ENCODE measurements at places on chromosomes 2 and 18. TPM values are rescaled to one million over a fixed set of nuclear protein-coding genes. Genes with fewer than 3 reads are reported as not detected.

LDAH gene
- total RNA-seq = 21.3 TPM

REG1B gene
- not detected for total RNA-seq

APCDD1 gene
- not detected for total RNA-seq

PLEKHH2 gene
- 0.54 TPM for total RNA-seq

CENPA gene
- 58.7 TPM for total RNA-seq

QPCT gene
- 1.9 TPM for total RNA-seq

LIMS4 gene
- total RNA-seq = 0.85 TPM

MTLN gene
- 51.9 TPM for total RNA-seq

KDM3A gene
- total RNA-seq = 49.6 TPM

DNA sequence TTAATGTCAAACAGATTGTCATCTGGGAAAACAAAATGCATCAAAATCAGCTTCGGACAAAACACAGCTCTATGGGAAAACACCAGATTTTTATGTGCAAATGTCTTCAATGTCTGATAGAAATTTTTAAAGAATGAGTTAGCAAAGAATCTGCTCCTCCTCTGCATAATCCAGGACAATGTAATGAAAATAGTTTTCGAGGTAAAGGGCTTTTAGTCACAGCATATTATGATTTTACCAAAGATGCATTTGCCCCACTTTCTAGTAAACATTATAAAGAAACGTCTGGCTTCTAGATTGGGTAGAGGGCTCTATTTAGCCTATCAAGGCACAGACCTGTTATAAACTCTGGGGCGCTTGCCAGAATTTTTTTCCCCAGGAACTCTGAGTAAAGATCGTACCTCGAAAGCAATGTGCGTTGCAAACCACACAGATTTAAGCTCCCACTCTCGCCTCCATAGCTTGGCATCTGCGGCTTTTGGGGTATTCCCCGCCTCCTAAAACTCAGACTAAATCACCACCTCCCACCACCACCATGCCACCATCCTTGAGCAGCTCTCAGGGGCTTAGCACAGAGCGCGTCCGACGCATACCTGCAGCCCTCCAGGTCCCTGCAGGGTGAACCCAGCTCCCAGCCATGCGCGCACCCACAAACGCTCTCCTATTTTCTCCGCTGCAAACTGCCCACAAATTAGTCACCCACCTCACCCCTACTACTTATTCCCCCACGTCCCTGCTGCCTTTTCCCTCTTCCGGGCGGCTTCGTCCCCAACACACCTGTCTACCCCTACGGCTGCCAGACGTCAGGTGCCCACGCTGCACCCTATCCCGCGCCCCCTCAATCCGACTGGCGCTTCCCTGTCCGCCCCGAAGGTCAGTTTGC, 829 bp downstream of the ACVR1C start:
- DNase-seq = peak; percentile 54

GRCh38 chr18:51513517-51513916, 316.0 kb upstream of the MEX3C start:
- DNase-seq = no peak

- no peak for DNase-seq
Measured at GRCh38 chr2:132937629-132938028, 267.6 kb upstream of the LYPD1 start.

GRCh38 chr2:205660521-205661124, 21.7 kb upstream of the NRP2 start:
- DNase-seq = peak; percentile 45

- DNase-seq = no peak
Measured at GRCh38 chr2:19137433-19137832, 221.0 kb downstream of the OSR1 start.

DNA sequence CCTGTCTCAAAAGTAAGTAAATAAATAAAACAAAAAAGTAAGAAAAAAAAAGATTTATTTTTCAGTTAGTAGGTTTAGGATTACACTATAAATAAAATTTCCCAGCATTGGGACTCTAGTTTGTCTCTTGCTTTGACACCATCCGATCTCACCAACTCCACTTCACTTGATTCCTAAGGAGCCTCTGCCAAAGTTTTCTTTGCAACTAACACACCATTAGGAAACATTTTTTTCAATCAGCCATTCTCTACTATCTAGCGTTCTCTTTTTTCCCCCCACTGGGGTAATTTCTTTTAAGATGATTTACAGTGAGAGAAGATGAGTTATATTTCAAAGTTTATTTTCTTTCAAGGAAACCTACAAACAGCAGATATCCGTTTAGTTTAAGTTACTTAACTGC, 10.6 kb upstream of the NEMP2 start:
- DNase-seq = no peak

GRCh38 chr2:54964816-54965215, 85.4 kb downstream of the RTN4 start:
- DNase-seq = no peak

DNA sequence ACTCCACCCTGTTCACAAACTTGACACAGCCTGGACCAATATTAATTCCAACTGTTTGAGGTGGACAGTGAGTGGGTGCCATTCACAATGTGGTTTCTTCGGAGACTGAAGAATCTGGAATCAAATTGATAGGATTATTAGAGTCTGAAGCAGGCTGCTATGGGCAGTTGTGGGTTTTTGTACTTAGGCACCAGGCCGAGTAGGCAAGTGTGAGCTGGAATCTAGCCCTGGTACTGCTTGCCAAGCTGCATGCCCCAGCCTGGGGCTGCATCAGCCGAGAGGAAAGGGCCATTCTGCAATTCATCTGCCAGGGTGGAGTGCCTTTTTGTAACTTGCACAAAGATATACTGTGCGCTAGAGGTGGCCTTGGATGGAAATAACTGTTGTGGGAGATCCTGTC, 654.7 kb upstream of the FANCL start:
- no peak for DNase-seq

DNA sequence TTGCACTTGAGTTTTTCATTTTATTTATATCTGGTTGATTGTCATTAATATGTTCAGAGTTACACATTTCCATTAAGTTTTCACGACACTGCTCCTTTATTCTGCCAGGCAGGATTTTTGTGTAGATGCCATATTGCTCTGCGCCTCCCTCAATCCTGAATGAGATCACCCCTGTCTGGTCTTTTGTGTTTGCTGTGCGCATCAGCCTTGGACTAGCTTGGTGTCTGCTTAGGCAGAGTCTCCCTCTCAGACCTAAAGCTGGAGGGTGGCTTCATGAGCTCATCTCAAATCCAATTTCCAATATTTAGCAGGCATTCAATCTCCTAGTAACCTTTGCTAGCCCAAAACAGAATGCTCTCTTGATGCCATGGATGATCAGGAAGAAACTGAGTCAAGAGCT, 137.4 kb downstream of the SMAD7 start:
- peak; percentile 38 for DNase-seq

DNA sequence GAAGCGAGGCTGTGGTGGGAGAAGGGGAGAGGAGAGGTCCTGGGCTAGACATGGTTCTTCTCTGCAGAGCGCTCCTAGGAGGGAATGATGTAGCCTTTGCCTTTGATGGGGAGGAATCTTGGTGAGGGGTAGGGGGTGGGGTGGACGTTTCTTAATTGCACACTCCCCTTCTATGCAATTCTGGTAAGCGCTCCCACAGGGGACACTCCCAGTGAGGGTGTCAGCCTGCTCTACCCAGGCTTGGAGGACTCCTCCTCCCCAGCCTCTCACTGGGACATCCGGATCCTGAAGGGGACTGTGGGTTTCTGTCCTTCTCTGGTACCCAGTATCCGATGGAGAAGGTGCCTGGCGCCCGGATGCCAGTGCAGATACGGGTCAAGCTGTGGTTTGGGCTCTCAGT, 114.3 kb downstream of the DYSF start:
- DNase-seq = no peak

DNA sequence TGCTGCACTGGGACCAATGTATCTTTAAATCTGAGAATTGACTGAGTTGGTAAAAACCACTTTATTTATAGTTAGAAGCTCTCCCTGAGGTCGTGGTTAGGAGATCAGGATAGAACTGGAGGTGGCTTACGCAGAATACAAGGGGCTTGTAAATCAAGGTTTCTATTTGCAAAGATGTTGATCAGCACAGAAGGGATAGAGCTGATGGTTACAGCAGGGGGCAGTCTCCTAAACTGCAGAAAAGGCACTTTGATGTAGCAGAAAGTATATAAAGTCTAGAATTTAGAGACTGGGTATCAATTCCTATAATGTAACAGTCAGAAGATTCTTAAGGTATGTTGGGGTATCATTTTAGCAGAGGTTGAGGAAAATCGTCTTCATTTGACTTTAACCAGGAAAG, 25.2 kb upstream of the ACVR1 start:
- peak; percentile 52 for DNase-seq

DNA sequence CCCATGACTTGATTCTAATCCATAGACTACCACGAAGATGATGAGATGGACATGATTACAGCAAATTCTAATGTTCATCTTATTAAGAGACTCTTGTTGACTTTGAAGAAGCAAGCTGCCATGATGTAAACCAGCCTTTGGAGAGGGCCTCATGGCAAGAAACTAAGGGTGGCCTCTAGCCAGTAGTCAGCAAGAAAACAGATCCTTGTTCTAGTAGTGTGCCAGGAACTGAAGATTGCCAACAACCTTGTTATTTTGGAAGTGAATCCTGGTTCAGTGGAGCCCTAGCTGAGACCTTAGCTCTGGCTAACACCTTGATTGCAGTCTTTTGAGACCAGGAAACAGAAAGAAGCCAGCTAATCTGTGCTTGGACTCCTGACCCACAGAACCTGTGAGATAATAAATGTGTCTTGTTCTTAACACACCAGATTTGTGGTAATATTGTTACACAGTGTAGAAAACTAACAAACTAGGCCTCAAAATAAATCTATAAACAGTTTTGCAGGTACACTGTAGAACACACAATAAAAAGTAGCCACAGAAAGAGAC, 10.0 kb downstream of the PHOSPHO2 start:
- DNase-seq = no peak

DNA sequence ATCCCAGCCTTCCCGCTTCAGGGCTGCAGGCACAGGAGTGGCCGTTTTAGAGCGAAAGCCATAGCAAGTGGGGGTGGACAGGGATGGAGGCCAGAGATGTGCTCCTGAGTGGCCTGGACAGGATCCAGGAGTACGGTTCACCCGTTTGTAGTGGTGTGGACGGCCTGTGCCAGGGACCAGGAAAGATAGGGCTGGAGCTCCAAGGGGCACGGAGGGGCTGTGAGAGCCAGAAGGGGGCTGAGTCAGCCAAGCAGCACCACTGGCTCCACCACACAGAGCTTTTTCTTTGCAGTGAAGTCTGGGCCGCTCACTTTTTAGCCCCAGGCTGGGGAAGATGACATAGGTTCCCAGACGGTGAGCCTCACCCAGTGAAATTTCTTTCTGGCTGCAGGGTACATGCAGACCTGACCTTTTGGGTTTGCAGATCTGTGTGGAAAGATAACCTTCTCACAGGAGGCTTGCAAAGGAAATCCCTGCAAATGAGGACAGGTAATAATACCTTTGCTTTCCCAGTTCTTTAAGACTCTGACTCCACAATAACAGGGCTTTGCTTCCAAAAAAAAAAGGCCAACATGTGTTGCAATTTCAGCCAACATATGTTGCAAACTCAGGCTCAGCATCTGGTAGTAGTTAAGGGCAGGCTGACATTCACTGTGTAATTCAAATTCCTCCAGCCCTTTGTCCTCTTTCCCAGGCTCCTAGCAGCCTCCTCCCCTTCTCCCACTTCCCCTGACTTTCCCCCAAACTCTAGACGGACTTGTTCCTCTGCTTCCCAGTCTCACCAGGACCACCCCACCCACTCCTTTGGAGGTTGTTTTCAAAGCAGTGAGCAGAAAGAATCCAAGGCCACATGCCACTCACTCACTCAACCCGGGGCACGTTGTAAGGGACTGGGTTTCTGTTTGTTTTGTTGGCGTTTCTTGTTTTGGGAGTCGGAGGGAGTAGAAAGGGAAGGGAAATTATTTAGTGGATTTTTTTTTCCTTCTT, 20.3 kb upstream of the LAPTM4A start:
- DNase-seq = no peak

DNA sequence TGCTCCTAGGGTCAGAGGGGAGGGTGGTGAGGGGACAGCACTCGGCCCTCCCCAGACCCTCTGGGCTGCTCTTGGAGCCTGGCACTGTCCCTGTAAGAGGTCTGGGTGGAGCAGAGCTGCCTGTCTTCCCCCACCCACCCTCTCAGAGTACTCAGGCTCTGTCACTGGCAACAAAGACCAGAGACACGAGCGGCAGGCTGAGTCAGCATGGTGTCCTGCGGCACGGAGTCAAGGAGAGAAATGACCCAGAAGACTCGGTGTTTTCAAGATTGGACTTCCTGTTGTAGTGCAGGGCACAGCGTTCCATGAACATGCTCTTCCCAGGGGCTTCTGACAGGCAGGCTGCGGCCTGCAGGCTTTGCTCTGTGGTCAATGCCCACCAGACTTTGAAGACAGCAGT, 19.9 kb downstream of the SIGLEC15 start:
- no peak for DNase-seq

DNA sequence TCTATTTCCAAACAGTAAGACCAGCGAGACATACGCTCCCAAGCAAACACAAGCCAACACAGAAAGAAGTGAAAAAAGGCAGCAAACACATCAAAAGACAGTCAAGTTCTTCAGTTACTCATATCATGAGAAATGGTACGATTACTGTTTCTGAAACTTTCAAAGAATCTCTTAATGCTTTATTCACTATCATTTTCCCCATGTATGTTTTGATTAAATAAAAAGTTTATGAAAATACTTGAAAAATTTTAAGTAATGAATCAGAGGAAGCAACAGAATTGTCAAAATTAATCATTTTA, 114.9 kb downstream of the HDAC4 start:
- DNase-seq = no peak

GRCh38 chr2:60252581-60253150, 300.8 kb downstream of the BCL11A start:
- no peak for DNase-seq

- DNase-seq = no peak
Measured at GRCh38 chr2:31944828-31945571, 65.8 kb downstream of the MEMO1 start.

DNA sequence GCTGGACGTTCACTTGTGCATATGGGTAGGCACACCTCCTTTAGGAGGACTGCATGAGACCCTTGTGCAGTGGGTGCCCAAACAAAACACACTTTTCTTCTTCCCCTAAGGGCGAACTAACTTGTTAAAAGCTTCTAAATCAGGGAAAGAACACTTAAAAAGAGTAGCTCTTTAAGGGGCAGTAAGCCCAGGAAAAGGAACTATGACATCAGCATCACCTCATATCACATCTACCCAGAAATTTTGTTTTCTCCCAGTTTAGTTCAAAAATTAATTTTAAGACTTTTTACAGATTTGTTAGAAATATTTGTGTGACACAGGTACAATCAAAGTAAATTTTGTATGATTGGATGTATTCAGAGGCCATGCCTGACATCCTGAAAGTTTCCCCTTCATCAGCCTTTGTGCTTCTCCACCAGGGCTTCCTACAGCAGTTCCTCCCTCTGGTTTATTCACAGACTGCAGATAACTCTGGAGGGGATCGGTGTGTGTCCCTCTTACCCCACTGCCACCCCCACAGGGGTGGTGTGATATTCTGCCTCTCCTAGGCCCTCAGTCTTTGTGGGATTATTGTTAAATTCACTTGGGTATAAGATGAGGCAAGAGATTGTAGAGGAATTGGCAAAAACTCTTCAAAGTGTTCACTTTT, 27.6 kb downstream of the BCL2L11 start:
- DNase-seq = no peak

Data from activated CD8-positive, alpha-beta memory T cell treated with anti-CD3 and anti-CD28 coated beads, Interleukin-2, amount 10 ng/mL, durations not matched to agents 7 days and 5 days (primary cell).